Activated CD4-positive, alpha-beta T cell treated with anti-CD3 and anti-CD28 coated beads for 48 hours (primary cell): ENCODE measurements at places on chromosomes 11 and 22.

- no peak for DNase-seq
These were observed 59.2 kb downstream of the TRIM44 start for GRCh38 chr11:35721651-35722282.

DNA sequence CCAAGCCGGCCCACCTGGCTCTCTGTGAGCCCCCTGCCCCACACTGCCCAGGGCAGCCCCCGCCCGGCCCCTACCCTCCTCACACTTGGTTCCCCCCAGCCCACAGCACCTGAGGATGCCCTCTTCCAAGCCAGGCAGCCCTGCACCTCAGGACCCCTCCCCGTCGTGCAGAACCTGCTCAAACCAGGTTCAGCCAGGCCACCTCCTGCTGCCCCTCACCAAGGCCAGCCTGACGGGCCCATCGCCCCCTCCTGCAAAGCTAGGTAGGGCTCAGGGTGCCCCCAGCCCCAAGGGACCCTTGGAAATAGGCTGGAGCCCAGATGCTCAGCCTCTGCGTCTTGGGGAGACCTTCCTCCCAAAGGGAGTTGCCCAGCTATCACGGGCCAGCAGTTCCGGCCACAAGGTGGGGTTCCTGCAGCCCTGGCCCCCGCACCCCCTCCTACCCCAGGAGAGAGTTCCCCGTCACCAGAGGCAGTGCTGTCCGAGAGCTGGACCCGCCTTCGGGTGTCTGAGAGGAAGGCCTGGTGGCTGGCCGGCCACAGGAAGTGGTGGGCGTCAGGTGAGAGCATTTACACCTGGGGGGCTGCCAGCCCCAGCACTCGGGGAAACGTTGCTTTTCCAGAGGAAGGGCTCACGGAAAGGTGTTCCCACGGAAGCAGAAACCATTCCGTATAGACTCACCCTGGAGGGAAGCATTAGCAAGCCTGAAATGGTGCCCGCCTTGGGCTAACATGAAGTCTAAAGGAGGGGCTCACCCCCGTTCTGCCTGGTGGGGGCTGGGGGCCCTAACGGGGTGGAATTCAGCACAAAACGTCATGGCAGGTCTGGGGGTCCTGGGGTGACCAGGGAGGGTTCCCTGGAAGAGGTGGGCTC, 3.2 kb upstream of the SYT8 start:
- DNase-seq: no peak

GRCh38 chr11:74182635-74183034, 11.5 kb downstream of the PPME1 start:
- no peak for DNase-seq

- DNase-seq: no peak
These were observed 13.6 kb downstream of the IL17RA start for GRCh38 chr22:17098379-17098819.

DNA sequence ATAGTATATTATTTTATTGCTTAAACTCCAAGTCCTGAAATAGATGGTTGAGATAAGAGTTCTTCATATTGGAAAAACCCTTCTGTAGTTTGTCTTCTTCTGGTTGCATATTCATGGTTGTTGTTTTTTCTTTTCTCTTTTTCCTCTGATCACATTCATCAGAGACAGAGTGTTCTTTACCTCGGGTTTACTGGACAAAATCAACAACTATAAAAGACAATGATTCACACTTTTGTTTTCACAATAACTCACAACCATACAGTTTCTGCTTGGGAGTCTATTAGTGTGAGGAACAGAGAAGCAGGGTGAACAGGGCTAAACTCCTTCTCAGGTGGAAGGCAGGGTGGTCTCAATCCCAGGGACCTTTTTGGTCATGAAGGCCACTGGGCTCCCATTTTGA, 2.6 kb upstream of the SLC22A25 start:
- no peak for DNase-seq

- DNase-seq: no peak
These were observed 799 bp upstream of the CDC42BPG start for GRCh38 chr11:64845129-64845775.

GRCh38 chr11:74639533-74639932, 47.2 kb downstream of the POLD3 start:
- no peak for DNase-seq
